ENCODE measurements at places on chromosomes 2 and 18.

DNA sequence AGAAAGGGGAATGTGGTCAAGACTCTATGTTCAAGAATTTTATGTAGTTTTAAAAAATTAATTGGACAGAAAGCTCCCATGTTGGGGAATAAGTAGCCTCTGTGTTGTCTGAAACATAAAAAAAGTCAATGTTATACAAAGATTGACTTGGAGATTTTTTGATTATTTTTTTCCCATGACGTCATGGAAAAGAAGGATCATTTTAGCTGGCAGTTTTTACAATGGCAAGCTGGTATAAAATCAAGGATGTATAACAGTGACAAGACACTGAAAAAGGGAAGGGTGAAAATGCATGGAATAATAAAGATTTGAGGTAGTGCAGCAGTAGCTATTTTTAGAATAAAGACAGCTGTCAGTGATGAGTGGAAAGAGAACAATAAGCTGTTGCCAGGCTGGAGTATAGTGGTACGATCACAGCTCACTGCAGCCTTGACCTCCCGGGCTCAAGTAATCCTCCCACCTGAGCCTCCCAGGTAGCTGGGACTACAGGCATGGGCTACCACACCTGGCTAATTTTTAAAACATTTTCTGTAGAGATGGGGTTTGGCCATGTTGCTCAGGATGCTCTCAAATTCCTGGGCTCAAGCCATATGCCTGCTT, 9.2 kb downstream of the SLC39A10 start:
- no peak for DNase-seq

GRCh38 chr2:56376699-56377665, 193.2 kb downstream of the CCDC85A start:
- DNase-seq, result no peak

- no peak for DNase-seq
Observed at GRCh38 chr2:233039846-233040530, 7.5 kb downstream of the NEU2 start.

DNA sequence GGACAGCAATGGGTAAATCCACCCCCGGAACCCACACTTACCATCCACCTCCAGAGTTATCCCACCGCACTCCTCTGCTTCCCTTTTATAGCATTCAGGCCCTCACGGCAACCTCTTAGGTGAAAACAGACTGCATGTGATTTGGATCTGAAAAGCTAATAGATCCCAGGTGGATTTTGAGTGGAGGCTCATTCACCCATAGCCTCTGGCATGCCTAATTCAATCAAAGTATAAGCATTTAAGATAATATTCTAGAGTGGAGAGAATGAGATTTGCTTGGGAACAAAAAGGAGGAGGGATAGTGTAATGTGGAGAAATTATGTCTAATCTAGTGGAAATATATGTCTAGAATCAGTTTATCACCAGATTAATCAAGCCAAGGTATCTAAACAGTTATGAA, 17.1 kb downstream of the SLC14A1 start:
- DNase-seq, result no peak

DNA sequence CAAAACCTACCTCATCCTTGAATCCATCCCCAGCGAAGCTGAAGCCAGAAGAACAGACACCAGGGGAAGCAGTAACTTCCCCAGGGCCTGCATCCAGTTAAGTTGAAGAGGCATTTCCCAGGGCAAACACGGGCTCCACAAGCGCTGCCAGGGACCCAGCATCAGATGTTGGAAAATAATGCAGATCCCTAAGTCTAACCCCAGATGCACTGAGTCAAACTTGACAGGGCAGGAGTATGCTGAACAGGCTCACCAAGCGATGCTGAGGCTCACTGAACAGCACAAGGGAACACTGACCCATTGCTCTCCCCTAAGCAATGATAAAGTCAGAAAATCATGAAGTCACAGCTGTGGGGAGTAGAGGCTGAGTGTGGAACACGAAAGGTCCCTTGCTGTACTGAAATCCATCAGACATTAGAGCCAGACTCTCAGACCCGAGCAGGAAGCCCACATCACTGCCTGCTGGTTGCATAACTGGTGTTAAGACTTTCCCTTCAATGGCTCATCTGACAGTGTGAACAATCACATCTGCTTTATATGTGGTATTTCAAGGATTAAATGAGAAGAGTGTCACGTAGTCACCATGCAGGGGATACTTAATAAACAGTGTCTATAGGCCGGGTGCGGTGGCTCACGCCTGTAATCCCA, 36.2 kb downstream of the TNS1 start:
- no peak for DNase-seq

DNA sequence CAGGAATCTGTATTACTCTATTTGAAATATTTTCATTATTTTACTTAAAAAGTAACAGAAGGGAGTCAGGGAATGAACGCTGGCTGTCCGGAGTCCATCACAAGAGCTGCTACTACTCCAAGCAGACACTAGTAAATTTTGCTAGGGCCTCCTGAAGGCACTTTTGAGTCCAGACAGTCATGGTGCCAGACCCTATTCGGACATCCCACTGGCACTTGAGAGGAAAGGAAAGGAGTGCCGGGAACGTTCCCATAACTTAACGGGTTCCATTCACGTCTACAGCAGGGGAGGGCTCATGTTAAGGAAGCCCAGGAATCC, 563 bp upstream of the GMCL1 start:
- no peak for DNase-seq
